ENCODE measurements at places on chromosomes 16 and 17.

DNA sequence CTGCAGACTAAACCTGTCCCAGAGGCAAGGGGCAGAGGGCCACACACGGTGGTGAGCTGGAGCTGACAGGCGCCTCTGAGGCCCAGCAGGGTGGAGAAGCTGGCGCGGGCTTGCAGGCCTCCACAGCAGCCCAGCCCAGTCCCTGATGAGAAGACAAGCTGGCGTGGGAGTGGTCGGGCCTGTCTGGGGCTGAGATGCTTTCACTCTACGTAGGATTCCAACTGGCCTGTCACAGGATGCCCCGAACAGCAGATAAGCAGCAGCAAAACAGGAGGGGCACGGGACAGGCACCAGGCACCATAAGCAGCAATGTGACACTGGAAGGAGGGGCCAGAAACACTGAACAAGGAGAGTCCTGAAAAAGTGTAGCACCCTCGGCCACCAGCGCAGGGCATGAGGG, 40.1 kb downstream of the PEMT start:
- no peak for DNase-seq

GRCh38 chr16:73549984-73550631, 502.2 kb upstream of the ZFHX3 start:
- no peak for DNase-seq

- DNase-seq: no peak
Measured at GRCh38 chr17:41773731-41774193, 12.7 kb downstream of the JUP start.

DNA sequence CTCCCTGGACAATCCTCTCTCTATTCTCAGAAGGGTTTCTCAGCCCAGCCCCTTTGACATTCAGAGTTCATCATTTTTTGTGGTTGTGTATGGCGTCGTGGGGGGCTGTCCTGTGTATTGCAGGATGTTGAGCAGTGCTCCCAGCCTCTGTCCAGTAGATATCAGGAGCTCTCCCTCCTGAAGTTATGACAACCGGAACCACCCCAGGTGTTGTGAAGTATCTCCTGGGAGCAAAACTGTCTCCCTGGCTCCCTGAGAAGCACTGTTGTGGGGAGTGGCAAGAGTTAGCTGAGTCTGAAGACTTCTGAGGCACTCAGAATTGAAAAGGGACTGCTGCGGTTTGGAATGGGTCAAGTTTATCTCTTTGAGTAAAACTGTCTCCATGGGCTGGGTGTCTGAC, 55.9 kb upstream of the MGAT5B start:
- no peak for DNase-seq

GRCh38 chr17:73592501-73592961, 51.7 kb downstream of the SDK2 start:
- no peak for DNase-seq

GRCh38 chr17:385178-385835, 32.7 kb upstream of the RPH3AL start:
- no peak for DNase-seq

DNA sequence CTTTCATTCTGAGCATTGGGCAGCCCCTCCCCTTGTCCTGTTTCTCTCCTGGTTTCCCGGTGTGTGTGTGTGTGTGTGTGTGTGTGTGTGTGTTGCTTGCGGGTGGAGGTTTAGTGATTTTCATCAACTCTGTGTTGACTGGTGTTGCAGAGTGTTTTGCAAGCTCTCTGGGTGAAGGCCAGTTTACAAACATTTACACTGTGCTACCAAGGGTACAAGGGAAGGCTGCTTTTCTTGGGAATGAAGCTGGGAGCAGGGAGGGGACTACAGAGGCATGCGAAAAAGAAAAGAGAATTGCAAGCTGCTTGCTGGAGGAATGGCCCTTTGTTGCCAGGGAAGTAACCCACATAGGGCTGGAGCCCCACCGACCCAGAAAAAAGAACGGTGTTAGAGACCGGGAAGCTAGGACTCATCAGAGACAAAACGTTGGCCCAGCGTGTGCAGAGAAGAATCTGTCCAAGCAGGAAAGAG, 29.6 kb downstream of the HS3ST3B1 start:
- DNase-seq: no peak

- DNase-seq: no peak
Measured at GRCh38 chr16:3145660-3146059, 10.8 kb downstream of the ZNF213 start.

- DNase-seq: peak; percentile 7
Measured at GRCh38 chr16:27972500-27972899, 91.0 kb downstream of the GSG1L start.

DNA sequence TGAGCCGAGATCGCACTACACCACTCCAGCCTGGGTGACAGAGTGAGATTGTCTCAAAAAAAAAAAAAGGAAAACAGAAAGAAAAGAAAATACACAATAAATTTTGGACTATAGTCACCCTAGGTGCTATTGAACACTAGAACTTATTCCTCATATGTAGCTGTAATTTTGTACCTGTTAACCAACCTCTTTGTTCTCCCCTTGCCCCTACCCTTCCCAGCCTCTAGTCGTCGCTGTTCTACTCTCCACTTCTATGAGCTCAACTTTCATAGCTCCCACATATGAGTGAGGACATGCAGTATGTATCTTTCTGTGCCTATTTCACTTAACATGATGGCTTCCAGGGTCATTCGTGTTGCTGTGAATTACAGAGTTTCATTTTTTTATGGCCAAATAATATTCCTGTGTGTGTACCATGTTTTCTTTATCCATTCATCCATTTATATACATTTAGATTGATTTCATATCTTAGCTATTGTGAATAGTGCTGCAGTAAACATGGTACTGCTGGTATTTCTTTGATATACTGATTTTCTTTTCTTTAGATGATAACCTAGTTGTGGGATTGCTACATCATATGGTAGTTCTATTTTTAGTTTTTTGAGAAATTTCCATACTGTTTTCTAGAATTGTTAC, 28.3 kb downstream of the VPS35L start:
- DNase-seq: peak; percentile 6

DNA sequence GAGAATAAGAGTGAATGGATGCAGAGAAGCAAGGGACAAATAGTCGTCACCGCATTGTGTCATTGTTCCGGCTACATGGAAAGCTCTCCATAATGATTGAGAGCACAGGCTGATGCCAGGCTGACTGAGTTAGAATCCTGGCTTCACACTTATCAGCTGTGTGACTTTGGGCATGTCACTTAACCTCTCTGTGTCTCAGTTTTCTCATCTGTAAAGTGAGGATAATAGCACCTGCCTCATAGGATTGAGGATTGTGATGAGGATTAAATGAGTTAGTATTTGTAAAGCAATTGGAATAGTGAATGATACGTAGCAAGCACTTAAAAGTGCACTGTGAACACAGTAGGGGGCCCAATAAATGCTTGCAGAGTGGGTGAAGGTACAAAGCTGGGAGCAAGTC, 45.7 kb upstream of the LYRM9 start:
- DNase-seq: no peak

- no peak for DNase-seq
Measured at GRCh38 chr17:18093616-18094408, 6.1 kb downstream of the DRG2 start.

DNA sequence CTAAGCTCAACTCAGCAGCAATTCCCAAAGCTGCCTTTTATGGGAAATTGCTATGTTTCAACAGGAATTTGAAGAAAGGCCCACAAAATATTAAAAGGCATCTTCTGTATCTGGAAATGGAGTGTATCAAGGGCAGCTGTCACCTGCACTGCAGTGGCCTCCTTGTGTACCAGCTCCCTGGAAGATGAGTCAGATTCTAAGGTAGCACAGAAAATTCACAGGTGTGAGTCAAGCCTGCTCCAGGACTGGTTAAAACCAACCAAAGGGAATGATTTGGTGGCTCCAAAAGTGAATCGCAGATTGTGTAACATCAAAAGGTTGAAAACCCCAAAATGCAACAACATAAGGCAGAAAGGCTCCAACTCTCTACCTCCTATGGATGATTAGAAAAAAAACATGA, 296.4 kb downstream of the GRIN2A start:
- no peak for DNase-seq

GRCh38 chr17:66357037-66357436, 54.6 kb downstream of the PRKCA start:
- DNase-seq: no peak

DNA sequence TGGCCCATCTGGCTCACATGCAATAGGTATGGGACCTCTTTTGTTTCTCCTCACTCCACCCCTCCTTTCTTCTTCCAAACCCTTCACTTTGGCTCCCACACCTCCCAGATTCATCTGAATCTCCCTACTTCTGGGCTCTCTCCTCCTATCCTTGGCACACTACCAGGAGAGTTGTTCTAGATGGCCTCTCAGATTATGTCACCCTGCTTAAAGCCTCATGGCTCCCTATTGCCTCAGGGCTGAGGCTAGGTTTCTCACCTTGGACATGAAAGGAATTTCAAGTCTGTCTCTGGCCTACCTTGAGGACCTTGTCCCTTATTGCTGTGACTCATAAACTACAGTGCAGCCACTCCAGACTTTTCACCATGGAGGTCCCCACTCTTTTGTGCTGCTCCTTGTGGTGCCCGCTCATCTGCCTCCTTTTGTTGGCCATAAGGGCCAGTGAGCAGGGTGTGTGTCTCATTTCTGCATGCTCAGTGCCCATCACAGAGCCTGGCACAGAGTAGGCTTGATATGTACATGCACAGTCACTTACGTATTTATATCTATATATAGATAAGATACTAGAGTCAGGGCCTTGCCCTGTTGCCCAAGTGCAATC, 1.0 kb upstream of the MFAP4 start:
- no peak for DNase-seq

DNA sequence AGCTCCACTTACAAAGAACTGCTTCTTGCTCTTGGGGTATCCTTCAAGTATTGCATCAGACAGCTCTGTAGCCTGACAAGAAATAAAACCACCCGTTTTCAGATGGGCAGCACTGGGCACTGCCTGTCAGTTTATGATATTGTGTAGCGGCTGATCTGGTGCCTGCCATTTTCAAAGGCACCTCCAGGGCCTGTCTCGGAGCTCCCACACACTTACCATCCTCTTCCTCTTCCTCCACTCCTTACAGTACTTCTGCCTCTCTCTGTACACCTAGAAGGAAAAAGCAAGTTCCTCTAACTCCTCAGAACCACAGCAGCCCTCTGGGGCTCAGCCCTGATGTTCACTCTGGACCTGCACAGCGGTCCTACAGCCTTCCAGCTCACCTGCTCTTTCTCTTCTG, 4.4 kb downstream of the PSMC3IP start:
- DNase-seq: no peak

- DNase-seq: no peak
Measured at GRCh38 chr17:41613277-41614082, 913 bp upstream of the KRT16 start.

GRCh38 chr17:19656851-19657581, 8.5 kb downstream of the ALDH3A2 start:
- no peak for DNase-seq

GRCh38 chr17:40501499-40501911, at the start of gene TNS4:
TSS of gene TNS4 (minus strand) at chr17:40501623. CDS start at chr17:40496425, 5,198 bp downstream.
- no peak for DNase-seq

GRCh38 chr16:20049831-20050230, 23.9 kb downstream of the GPR139 start:
- DNase-seq: no peak

GRCh38 chr16:76488065-76488417, 210.8 kb downstream of the CNTNAP4 start:
- no peak for DNase-seq

- DNase-seq: no peak
Measured at GRCh38 chr17:30005709-30006320, 64.4 kb downstream of the EFCAB5 start.

DNA sequence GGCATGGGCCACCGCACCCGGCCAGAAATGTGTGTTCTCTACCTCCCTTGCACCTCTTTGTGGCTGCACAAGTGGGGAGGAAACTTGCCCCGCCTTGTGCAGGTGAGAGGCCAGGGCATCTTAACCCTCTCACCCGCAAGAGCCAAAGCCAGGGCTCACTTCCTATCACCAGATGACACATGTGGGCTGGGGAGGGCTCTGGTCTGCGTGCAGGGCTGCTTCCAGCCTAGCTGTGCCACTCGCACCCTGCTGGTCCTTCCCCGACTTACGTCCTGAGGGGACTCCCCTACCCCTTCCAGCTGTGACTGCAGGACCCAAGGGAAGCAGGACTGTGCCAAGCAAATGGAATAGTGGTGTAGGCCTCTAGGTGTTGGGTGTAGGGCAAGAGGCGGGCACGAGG, 6.9 kb downstream of the MIEF2 start:
- no peak for DNase-seq

DNA sequence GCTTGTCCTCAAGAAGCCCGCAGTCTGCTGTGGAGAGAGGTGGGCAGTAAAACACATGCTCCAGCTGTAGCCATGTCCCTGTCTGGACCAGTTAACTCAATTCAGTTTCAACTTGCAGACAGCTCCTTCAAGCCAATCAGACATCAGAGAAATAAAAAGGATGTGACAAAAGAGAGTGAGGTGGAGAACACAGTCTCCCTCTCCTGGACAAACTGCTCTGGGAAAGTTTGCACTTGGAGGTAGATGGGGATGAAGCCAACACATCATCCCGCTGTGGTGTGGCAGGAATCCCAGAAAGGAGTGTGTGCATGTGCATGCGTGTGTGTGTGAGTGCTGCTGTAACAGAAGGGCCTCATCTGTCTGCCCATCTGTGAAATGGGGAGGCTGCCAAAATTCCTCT, 358.6 kb upstream of the ASIC2 start:
- no peak for DNase-seq

DNA sequence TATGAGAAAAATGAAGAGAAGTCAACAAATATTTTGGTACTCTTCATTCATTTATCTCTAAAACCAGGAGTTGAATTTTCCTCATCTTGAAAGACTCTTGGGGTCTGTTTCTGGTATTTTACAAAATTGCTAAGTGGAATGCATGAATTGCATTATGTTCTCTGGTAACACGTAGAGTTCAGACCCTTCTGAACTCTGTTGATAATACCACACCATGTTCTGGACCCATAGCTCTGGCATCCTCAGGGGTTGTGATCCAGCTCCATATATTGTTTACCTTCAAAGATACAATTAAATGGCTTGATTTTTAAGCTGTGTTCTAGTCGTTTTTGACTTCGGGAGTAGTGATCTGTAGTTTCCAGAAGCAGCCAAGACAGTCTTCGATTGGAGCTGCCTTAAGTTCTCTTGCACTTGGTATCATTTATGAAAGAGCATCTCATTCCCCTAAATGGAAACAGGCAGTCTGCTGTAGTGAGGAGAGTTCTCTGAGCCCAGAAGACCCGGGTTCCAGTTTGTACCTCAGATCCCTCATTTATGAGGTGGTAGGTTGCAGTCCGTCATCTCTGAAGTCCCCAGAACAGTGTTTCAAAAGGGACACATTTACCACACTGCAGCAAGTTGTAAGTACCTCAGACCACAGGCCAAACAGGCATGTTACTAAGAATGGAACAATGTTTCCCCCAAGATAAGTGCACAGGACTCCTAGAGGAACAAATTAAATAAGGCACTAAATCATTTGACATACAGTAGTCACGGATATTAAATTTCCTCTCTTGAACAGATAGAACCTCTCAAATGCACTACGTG, 9.6 kb downstream of the PSMD7 start:
- no peak for DNase-seq

DNA sequence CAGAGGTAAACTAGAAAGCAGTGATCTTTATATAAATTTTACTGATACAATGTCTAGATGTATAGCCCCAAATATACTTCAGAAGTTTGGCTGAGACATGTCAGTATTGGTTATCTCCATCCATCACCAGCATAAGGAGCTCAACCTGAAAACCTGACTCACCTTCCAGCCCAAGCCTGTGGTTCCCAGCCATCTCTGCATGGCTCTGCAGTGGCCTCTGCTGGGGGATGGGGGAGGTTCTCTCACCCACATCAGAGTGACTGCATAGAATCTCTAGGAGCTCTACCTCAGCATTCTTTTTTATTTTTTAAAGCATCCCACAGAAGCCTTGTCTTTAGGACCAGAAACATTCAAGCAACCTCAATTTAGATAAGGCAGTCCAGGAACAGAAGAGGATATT, 27.3 kb downstream of the USP7 start:
- DNase-seq: no peak

- DNase-seq: no peak
Measured at GRCh38 chr16:82280867-82281266, 110.8 kb upstream of the MPHOSPH6 start.
